Right kidney (tissue), 9 donors: ENCODE measurements at places on chromosomes 1 and 21.

- DNase-seq: no peak
Observed at GRCh38 chr1:170210142-170210541, 64.4 kb downstream of the NTMT2 start.

GRCh38 chr1:100720101-100720500, 559 bp downstream of the VCAM1 start:
- DNase-seq: no peak

DNA sequence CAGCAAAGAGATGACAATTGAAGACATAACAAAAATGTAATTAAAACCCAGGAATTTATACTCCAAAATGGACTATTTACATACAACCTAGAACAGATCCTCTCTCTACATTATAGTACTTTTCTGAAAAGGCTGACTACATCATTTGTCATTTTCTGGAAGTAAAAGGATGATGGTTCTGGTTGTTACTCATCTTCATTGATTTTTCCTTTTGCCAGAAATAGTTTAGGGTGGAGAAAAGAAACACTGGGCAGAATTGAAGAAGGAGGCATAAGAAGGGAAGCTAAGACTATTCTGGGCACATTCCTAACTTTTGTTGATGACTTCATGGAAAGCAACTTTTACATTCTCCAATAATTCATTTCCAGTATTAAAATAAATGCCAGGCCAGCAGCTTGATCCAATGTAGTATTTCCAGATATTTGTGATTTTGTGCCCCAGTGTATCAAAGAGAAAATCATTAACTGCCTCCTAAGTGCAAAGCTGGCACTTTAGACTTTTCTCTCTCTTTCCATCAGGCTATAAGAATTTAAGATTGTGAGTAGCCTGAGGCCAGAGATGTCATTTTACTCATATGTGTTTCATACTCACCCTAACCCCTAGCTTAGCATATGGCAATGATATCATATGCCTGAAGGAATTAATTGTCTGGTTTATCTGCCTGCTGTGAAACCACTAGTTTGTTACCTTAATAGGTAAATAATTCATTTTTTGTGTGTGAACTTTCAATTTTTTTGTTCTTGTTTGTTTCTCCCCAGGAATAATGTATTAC, 369.5 kb upstream of the LYPLAL1 start:
- no peak for DNase-seq

- DNase-seq: no peak
Observed at GRCh38 chr1:59768792-59769735, 45.7 kb upstream of the HOOK1 start.

DNA sequence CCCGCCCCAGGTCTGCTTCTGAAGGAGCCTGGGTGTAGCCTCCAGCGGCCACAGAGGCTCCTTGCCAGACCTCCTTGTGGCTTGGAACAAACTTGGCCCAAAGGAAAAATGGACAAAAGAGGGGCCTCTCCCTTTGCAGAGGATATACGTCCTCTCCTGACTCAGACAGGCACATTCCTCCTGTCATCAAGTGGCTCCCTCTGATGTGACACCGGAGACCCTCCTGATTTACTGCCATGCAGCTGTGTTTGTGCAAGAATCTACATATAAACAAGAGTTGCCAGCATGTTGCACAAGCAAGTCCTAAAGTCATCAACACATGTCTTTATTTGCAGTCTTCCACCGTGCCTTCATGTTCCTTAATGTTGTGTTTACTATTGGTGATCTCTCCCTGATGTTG, 54.1 kb upstream of the F3 start:
- DNase-seq: no peak

DNA sequence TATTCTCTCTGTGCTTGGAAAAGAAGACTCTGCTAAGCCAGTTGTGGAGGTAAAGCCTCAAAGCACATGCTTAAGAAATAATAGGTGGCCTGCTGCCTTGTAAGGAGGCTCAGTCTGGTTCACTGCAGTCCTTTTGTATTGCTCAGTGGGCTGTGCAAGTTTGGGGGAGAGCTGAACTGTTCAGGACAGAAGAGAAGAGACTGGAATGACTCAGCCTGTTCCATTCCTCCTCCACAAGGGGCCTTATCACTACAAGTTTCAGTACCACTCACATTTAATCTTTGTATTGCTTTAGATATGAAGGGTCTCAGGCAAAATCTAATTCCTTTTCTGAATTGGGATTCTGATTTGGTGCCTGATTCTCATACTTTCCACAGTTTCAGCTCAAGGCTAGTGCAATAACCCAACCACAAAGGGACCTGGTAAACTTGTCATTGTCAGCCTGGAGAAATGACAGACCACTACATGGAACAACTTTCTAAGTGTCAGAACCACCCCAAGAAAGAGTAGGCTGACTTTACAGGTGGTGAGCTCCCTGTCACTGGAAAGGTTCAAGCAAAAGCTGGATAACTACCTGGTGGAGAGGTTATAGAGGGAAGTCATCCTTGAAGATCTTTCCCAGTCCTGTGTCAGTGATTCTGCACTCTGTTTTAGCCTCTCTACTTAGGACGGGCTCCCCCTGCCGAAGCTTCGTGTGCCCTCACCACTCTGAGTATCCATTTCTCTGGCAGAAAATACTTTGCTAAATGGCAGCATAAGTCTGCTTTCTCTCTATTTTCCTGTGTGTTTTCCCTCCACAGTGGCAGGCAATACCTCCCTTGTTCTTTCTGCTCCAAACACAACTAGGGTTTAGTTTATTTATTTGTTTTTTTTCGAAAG, 162.9 kb upstream of the GJB5 start:
- no peak for DNase-seq

DNA sequence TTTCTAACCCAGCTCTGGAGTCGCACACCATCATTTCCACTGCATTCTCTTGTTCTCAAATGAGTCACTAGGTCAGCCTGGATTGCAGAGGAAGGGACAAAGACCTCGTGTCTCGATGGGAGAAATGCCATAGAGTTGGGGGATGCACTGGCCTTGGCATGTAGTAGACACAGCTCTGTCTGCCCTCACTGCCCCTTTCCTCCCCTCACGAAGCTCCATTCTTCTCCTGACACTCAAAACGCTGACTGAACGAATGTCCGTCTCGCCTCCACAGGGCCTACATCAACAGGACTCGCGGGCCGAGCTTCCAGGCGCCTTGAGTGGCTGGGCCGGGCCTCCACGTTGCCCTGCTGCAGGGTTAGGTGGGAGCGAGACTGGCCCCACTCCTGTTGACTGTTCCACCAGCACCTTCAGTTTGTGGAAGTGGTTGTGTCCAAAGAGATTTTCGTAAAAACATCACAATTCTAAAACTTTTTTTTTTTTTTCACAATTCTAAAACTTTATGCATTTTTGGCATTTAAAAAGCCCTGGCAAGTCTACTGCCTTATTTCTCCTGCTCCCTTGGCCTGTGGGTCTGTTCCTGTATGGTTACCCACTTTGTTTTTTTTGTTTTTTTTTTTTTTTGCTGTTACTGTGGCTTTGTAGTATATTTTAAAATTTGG, 18.8 kb downstream of the PKNOX1 start:
- DNase-seq: peak; percentile 33

DNA sequence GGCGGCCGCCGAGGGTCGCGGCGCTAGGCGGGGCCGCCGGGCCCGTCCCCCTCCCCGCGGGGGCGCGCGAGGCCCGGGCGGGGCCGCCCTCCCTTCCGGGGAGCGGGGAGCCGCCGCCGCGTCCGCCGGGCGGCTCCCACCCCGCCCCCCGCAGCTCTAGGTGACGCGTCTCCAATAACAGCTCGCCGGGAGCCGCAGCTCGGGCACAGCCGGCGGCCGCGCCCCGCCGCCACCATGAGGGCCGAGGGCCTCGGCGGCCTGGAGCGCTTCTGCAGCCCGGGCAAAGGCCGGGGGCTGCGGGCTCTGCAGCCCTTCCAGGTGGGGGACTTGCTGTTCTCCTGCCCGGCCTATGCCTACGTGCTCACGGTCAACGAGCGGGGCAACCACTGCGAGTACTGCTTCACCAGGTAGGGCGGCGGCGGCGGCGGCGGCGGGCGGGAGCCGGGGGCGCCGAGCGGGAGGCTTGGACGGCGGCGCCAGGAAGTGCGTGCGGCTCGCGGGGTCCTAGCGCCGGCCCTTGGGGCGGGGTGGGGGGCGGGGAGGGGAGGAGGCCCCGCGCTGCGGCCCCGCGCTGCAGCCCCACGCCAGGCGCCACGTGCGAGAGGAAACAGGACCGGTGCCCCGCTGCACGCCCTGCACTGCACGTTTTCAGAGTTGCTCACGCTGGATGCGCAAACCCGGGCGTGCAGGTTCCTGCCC, at the start of gene SMYD2:
TSS of gene SMYD2 (plus strand) at position 139 of the 699 bp plus-strand sequence. CDS start at position 235, 96 bp downstream.
- DNase-seq: peak; percentile 93

DNA sequence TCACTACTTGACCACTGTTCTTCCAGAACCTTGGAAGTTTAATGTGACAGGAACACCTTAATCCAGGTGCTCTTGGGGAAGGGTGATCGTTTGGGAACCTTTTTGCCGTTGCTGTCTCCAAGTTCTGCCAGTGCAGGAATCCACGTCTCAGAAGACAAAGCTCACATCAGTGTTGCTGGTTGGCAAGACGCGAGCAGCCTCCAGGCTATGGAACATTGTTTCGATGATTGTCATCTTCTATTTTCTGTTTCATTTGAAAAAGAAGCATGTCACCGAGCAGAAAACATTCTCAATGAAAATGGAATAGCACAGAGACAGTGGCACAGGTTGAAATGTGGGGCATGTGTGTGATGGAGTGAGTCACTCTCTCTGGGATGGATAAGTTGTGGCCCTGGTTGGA, 11.7 kb downstream of the STUM start:
- DNase-seq: no peak

DNA sequence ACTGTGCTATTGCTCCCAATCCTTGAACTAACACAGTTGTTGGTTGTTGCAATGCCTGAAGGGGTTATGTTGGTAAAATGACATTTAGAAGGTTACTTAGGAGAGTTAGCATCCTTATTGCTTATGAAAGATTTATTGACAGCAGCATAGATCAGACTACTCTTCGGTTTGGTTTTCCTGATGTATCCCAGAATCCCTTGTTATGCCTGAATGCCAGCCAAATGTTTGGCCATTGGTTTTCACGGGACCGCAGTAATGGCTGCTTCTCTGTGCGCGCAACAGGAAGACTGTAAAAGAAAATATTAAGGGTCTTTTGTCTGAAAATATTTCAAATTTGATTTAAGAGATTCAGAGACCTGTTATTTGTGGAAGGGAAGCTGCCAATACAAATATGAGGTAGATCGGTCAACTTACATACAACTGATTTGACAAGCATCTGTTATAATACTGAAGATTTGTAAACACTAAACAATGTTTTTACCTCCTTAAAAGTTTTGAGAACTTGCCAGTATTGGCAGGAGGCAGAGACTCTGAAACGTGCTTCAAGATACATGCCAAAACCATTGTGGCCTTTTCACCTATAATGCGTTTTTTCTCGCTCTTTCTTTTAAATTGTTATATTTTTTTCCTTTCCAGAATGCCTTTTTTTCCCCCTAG, 8.3 kb downstream of the NFIA start:
- DNase-seq: no peak

DNA sequence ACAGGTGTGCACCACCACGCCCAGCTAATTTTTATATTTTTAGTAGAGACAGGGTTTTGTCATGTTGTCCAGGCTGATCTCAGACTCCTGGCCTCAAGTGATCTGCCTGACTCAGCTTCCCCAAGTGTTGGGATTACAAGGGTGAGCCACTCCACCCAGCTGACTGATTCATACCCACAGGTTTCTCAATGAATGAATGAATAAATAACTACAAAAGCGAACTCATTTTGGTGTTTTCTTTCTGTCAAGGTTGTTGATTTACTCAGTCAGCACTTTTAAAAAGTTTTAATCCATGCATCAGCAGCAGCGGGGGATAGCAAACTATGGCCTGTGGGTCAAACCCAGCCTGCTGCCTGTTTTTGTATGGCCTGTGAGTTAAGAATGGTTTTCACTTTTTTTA, 217.5 kb downstream of the FAF1 start:
- no peak for DNase-seq

GRCh38 chr1:185300152-185300551, 16.9 kb downstream of the IVNS1ABP start:
- DNase-seq: no peak

DNA sequence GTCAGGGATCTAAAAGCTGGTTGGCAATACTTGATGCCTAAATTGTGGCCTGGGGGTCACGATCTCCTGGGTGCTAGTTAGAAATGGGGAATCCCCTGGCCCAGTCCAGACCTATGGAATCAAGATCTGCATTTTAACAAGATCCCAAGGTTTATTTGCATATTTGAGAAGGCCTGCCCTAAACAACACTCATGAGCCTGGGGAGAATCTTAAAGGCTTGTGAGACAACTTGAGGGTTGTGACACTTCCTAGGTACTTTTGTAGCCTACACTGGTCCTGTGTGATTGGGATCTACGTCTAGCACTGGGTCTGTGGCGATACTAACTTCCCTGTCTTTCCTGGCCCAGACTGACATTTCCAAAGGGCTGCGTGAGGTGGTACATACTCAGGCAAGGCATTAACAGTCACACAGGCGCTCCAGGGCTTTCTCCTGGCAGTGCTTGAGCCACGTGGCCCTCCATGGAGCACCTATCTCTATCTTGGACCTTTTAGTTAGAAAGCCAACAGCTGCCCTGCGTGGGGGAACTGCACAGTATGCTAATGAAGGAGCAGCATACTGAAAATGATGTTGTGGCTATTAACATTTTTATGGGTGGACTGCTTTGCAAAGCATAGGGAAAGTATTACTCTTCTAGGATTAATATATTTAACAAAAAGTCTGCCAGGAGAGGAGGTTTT, 263.1 kb downstream of the ST6GALNAC3 start:
- DNase-seq: no peak

DNA sequence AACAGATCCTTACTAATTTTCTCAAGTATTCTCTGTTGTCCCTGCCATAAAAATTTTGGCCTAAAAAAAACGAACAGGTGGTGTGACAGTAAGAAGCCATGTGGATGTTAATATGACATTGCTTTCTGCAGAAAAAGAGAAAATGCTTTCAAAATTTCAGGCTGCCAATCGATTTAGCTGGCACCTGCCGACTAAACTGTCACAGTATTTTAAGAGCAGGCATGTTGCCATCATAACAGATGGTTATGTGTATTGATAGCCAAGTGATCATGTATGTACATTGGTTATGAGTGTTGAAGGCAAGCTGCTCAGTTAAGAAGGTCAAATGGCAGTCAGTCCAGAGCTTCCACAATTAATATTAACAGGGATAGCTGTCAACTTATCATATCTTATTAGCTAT, 1017.0 kb downstream of the MRPL39 start:
- DNase-seq: no peak

- no peak for DNase-seq
Observed at GRCh38 chr1:84835169-84835568, 57.8 kb downstream of the LPAR3 start.
